ENCODE measurements at places on chromosomes 7 and 10.
A peak's percentile ranks its signal among the peaks of the same experiment; 100 is the strongest.

DNA sequence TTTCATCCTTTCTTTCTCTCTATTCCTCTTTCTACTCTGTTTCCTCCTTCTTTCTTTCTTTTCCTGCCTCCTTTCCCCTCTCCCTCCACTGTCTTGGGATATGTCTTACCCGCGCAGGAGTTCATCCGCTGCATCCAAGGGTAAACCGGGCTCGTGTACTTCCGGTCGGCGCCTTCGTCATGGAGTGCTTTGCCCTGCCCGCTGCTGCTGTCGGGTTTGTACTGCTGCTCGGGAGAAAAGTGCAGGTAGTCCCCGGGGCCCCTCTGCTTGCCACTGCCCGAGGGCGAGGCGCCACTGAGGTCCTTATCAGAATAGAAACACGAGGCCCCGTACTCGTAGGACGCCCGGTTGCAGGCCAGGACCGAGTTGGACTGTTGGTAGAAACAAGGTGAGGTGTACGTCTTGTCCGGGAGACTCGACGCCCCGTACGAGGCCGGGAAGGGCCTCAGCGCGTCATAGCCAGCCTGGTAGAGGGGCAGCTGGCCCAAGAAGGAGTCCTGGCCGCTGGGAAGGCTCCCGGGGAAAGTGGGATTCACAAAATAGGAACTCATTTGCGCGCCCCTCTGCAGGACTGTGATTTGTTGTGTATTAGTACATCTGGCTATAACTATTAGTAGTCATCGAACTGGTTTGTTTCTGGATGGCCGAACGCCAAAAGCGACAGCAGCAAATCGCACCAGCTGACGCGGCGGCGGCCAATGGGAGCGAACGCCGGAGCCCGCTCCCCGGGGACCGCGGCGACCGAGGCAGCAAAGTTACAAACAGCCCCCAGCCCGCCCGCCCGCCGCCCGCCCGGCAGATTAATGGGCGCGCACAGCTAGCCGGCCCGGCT is at the start of gene HOXA6:
TSS of gene HOXA6 (minus strand) at position 576 of the 832 bp plus-strand sequence. CDS start at position 551, 25 bp downstream.
- peak; percentile 78 for DNase-seq

DNA sequence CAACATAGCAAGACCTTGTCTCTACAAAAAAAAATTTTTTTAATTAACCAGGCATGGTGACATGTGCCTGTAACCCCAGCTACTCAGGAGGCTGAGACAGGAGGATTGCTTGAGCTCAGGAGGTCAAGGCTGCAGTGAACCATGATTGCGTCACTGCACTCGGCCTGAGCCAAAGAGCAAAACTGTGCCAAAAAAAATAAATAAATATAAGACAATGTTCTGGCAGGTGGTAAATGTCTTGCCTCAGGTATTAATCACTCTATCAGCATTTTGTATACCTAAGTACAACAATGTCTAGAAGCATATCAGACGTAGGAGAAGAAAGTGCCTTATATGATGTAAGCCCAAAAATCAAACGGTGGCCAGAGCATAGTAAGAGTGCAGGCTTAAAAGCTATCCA is 427.8 kb upstream of the C7orf33 start:
- no peak for DNase-seq

DNA sequence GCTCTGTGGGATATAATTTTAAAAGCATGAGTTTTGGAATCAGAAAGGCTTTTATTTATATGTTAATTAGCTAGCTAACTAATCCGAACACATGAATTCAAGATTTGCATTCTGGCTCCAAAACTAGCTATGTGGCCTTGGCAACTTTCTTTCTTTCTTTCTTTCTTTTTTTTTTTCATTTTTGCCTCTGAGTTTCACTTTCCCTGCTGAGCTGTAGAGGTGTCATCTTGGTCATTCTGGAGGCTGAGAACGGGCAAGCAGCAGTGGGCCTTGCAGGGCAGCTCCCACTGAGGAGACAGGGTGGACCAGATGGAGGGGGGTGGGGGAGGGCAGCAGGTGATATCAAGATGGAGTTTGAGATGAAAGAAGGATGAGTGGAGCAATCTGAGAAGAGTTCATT is 24.8 kb upstream of the SFMBT2 start:
- DNase-seq: no peak

DNA sequence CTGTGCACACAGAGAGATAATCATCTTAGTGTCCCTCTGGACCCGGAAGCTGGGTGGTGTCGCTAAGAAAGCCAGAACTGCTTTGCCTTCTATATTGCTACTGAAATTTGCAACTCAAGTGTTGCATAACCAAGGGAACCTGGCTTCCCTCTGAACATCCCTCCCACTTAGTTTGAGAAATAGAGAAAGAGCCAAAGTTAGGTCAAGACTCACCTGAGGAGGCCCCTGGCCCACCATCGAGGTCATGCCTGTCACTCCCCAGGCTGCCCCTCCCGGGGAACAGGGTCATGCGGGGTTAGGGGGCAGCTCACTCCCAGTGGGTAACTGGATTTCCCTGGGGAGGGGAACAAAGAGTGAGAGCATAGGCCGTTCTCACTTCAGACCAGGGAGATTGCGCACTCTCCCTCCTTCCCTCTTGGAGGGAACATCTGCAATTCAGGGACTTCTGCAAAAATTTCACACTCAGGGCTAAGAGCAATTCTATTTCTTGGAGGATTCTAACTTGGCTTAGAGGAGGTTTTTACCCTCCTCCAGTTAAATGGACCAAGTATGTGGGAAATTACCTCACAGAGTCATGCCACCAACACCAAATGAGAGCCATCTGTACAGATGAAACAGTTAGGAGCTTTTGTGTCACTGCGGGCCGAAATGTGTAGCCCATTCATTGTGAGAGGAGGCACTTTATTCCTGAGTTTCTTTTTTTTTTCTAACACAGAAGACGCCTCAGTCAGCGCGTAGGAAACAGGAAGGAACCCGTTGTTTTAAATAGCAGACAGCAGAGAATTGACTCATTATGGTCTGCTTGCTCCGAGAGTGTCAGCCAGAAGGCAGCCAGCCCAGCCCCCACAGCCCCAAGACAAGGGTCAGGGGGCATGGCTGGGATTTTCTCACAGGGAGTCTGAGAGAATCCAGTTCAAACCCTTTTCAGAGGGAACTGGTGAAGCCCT is 221.3 kb downstream of the ARHGAP12 start:
- peak; percentile 78 for DNase-seq
